ENCODE measurements at places on chromosomes 5 and 9.

GRCh38 chr5:102528600-102528999, 29.8 kb upstream of the SLCO6A1 start:
- DNase-seq, result peak; percentile 32

DNA sequence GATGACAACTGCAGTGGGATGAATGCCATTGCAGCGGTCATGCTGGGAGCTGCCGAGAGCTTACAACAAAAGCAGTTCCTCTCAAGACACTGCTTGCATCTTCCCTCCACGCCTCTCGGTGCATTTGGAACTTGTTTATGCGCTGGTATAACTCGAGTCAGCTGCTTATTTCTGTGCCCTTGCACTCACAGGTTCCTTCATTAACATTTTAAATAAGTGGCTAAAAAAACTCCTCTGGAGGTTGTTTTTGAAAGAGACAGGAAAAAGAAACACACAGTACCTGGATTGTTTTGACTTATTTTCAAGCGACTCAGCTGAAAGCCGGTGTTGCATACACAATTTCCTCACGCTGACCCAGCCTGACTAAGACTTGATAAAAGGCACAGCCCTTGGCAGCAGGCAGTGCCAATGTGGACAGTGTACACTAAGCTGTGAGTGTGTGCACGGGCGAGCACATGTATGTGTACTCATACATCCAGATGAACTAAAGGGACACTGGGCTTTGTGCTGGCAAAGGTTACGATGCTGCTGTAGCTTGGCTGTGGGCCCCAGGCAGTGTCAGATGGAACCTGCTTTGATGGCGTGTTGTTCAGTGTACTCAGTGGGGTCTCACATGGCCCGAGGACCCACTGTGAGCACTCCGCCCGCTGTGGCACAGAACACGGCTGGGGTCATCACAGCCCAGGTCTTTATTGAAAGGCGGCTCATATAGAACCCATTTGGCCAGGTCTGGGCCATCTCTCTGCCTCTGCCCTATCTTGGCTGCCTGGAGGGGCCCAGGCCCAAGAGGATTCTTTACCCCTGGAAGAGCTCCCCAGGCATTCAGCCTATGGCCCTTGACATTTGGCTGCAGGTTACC, 92.3 kb downstream of the ANKRD33B start:
- no peak for DNase-seq

DNA sequence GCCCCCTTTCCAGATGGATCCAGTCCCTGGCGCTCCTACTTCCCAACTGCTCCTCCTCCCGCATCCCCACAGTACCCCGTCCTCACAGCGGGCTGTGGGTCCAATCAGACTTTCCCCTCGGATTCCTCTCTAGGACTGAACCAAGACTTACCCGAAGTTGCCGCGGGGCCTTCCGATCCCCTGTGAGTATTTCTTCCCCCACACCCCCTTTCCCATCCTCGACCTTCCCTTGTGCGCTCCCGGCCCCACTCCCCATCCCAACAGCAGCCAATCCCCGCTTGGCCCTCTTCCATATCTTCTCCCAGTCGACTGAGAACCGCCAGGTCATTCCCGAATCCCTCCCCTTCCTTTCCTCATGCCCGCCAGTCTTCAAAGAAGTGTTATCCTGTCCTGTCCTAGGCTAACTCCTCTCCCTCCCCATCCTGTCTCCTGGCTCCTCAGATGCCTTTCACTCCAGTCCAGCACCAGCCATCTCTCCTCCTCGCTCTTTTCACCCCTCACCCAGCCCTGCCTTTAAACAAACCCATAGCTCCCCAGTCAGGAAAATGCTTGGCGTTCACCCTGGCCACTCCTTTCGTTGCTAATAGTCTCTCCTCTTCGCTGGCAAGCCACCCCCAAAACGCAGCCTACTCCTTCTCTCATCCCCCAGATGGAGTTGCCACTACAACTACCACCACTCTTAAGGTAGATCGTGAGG, 646 bp downstream of the SWI5 start:
- peak; percentile 61 for DNase-seq

DNA sequence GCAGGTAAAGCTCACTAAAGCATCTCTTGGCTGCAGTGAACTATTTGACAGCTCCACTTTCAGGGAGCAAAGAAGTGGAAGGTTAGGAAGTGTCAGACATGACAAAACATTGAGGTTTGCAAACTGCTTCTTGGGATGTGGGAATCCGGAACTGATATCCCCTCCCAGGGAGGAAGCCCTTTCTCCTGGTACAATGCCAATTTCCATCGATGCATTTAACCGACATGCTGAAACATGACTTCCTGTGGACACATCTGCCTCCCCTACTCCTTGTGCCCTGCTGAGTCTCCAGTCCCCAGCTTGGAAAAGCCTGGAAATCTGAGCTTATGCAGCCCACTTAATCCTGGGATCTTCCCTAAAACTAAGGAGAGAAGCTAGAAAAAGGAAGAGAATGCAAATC, 323.1 kb upstream of the DAP start:
- no peak for DNase-seq

DNA sequence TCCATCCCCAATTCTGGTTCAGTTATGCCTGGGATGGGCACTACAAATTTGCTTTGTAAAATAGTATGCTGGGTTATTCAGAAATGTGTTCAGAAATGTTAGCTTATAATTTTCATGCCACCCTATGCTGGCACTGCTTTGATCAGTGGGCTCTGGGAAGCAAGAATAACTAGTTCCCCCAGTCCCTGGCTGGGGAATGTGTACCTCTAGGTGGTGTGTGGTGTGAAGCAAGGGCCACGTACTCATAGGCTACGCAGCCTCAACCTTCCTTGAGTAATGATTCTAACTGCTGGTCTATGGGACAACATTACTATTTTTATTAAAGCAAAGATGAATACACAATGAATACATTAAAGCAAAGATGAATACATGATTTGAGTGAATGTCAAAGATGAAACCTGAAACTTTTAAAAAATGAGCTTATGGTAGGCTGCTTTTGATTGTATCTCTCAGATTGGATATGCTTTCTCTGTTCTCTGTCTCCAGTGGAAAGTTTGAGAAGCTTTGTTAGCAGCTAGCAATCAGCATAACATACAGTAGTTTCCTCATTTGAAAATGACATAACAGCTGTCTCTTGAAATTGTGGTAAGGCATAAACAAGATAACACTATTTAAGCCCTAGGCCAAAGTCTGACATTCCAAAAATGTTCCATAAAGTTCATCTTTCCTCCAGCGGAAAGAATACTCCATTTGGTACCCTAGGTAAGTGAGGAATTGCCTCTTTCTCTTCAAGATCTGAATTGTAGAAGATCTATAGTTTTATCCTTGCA, 174.7 kb upstream of the NFIB start:
- no peak for DNase-seq

DNA sequence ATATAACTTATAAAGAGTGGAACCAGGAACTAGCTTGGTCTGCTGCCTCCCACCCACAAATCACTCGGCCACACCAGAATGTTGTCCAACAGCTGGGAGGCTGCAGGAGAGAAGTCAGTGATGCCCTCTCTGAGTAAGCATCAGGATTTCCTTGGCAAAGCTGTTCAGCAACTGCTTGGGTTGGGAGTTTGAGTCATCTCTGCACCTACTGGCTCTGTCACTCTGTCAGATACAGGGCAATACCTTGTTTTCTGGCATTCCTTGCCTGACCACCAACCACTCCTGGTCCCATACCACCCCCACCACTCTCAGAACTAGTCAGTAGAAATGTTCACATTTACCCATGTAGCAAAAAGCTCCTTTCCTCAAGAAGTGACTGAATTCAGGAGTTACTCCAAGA, 36.8 kb upstream of the GCNT4 start:
- DNase-seq, result no peak

GRCh38 chr5:149273950-149274349, 2.3 kb downstream of the AFAP1L1 start:
- DNase-seq, result peak; percentile 9

Data from neural progenitor cell (in vitro differentiated cells).